ENCODE measurements at places on chromosomes 6 and 20. TPM values are rescaled to one million over a fixed set of nuclear protein-coding genes. Genes with fewer than 3 reads are reported as not detected.

The AKAP12 gene
- 140 TPM for total RNA-seq

The GTF3C6 gene
- 63.8 TPM for total RNA-seq

The BPIFB1 gene
- total RNA-seq: not detected

The ROS1 gene
- total RNA-seq: not detected

The HLA-DMB gene
- total RNA-seq: 8.0 TPM

The FAM83D gene
- total RNA-seq: 94.3 TPM

The ARFGEF3 gene
- total RNA-seq: 2.0 TPM

The FHL5 gene
- total RNA-seq: 37.9 TPM

The ADTRP gene
- 1.2 TPM for total RNA-seq

The TPBG gene
- total RNA-seq: 15.2 TPM

The OR2J3 gene
- total RNA-seq: not detected

The SEL1L2 gene
- total RNA-seq: 16.1 TPM

The TREML2 gene
- 0.28 TPM for total RNA-seq

The NQO2 gene
- total RNA-seq: 42.4 TPM

DNA sequence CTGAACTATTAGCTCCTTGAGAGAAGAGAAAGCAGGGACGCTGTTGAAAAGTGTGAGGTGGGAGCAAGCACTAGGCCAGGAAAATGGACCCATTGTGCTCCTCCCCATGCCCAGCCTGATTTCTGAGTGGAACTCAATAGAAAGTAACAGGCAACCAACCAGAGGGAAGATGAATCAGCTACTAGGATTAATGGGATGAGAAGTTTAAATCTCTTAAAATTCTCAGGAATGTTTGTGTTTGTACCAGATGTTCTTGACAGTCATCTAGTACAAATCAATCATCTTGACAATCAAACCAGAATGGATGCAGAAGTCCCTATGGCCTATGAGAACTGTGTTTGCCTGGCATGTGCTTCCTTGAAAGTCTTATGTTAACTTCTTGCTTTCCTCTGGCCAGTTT is 48.9 kb downstream of the HDDC2 start:
- DNase-seq: no peak

DNA sequence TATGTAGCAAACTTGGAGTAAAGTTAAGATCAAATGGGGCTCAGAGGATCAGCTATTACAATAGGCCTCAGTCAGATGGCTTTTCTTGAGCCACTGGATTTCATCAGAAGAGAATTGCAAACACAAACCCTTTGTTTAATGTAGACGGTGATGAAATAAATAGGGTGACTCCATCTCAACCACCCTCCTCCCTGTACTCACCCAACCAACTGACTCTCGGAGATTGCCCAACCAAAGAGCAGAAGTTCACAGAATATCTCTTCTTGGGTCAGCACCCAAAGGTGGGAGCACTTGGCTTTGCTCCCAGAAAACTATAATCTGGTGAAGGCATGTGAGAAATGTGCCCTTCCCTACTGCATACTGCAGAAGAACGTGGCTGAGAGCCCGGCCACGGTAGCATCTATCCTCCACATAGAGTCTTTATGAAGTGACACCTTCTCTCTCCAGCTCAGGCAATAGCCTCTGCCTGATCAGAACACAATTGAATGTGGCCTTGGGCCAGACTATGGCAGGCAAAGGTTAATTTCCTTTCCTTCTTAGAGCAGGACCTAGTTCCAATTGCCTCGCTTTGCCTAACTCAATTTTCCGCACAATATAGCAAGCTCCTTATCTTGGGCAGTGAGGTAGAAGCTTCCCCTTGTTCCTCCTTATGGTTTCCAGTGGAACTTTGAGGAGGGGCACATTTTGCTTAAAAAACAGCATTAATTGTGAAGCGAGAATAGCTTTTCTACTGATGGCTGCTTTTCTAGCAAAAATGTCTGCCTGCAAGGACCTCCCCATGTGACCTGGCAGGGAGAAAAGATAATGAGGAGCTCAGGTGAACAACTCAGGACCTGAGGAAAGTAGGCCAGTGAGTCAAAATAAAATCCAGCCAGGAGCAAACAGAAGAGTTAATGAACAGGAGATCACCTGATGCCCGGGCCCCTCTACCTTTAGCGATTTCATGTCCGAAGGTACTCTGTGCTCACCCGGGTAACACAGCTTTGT is 79.4 kb downstream of the GFOD1 start:
- no peak for DNase-seq

GRCh38 chr20:23857962-23858595 is 21.5 kb downstream of the CST5 start:
- no peak for DNase-seq

DNA sequence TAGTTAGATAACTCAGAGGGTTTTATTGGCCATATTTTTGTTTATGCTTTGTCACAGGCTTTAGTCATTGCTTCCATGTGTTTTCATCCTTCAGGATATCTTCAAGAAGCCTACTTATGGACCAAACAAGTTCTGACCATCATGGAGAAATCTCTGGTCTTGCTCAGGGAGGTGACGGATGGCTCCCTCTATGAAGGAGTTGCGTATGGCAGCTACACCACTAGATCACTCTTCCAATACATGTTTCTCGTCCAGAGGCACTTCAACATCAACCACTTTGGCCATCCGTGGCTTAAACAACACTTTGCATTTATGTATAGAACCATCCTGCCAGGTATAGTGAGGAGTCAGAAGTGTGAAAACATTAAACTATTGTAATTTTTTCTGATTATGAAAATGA is 30.3 kb upstream of the CALHM6 start:
- no peak for DNase-seq

DNA sequence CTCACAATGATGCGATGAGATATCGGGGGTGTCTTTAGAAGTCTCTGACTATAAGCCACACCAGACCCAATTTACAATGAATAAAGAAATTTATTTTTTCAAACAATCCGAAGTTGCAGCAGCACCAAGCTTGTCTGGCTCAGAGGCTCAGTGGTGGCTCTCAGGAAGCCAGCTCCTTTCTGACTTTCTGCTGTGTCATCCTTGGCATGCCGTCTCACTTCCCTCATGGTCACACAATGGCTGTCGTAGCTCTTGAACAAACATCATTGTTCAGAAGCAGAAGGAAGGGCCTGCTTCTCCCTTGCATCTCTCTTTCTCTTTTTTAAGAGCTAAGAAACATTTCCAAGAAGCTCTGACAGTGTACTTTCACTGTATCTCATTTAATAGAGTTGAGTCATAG is 299.0 kb downstream of the DOK5 start:
- DNase-seq: no peak

GRCh38 chr20:39588148-39588757 is 626.1 kb downstream of the DHX35 start:
- no peak for DNase-seq

- peak; percentile 71 for DNase-seq
Observed at GRCh38 chr6:1379017-1379787, 10.2 kb upstream of the FOXF2 start.

DNA sequence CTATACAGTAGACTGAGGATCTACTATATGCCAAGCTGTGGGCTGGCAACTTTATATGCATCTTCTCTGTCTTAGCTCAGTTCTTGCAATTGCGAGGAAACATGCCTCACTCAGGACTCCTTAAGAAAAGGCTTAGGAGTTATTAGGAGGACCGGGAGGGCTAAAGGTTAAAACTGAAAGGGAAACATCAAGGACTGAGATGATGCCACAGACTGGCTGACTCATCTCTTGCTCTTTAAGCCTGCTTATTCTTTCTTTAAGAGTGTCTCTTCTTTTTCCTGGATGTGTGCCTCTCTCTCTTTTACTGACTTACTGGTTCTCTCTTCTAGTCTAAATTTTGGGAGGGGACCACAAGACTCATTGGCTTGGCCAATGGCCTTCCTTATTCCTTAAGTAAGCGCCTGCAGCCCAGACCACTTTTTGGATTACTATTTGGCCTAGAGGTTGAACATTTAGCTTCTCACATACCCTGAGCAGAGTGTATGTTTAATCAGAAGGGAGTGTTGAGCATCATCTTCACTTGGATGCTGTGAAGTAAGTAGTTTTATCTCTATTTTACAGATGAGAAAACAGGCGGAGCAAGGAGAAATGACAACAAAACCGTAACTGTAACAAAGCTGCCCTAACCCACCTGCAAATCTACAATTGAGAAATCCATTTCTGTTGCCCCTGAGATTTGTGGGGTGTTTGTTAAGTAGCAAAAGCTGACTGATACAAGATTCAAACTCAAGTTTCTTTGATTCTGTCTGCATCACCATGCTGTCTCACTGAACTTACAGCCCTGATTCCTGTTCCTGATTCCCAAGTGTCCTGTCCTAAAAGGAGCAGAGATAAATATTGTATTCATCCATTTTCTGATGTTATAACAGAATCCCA is 7.2 kb upstream of the SDC4 start:
- peak; percentile 35 for DNase-seq

- DNase-seq: no peak
Observed at GRCh38 chr6:139149383-139149782, 14.5 kb downstream of the HECA start.

GRCh38 chr20:57695940-57696339 is 13.9 kb downstream of the PMEPA1 start:
- no peak for DNase-seq

DNA sequence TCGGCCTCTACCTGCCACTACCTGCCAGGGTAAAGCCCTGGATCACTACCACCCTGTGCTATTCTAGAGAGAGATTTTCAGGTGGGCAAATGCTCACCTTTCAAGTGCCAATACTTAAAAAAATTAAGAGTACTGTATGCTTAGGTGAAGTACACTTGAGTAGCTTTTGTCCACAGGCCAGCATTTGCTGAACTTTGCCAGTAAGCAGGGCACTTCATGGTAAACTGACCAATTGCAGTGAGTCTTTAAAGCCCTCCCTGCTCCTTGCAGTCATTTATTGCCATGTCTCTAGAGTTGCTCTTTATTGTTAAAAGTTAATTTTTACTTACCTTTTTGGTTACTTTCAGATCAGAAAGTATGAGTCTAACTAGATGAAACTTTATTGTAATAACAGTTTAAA is 58.5 kb downstream of the PLAGL1 start:
- no peak for DNase-seq

- DNase-seq: no peak
Observed at GRCh38 chr6:131917763-131918649, 33.2 kb downstream of the CCN2 start.

DNA sequence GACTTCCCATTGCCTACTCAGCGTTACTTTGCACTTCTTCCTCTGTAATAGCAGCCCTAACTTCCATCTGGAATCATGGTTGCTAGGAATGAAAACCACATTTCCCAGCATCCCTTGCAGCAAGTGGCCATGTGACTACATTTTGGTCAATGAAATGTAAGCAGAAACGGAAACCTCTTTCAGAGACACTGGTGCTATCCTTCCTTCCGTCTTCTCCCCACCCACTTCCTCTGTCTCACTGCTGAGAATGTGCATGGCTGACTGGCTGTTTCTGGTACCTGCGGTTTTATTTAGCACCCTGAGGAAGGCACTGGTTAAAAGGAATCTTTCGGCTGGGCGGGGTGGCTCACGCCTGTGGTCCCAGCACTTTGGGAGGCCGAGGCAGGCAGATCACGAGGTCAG is 107.4 kb downstream of the SCML4 start:
- DNase-seq: no peak

GRCh38 chr6:5191222-5191621 is 69.5 kb downstream of the LYRM4 start:
- DNase-seq: no peak

DNA sequence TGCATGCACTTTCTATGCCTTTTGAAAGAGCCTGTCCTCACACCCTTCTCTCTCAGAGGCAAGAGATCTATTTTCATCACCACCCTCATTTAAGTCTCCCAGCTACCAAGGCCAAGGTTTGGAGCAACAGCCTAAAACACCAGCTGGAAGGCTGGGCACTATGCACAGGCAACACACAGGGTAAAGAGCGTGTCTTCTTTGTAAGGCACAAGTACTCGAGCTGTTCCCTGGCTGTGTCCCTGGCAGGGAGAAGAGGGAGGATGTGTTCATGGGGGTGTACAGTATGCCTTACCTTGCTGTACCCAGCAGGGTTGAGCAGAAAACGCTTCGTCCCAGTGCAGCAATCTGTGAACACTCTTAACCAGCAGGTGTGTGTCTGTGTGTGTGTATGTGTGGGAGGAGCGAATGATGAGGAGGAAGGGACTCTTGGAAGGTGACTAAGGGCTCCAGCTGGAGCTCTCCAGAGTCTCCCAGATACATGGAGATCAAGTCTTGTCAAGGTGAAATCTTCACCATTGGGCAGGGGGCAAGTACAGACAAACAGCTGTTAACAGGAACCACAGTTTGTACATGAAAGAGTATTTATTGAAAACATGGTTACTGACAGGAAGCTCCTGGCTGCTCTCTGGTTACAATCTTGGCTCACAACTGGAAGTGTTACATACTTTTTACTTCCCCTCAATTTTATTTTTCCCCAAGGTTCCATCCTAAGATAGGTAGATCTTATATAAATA is 40.8 kb downstream of the ELMO2 start:
- DNase-seq: no peak

DNA sequence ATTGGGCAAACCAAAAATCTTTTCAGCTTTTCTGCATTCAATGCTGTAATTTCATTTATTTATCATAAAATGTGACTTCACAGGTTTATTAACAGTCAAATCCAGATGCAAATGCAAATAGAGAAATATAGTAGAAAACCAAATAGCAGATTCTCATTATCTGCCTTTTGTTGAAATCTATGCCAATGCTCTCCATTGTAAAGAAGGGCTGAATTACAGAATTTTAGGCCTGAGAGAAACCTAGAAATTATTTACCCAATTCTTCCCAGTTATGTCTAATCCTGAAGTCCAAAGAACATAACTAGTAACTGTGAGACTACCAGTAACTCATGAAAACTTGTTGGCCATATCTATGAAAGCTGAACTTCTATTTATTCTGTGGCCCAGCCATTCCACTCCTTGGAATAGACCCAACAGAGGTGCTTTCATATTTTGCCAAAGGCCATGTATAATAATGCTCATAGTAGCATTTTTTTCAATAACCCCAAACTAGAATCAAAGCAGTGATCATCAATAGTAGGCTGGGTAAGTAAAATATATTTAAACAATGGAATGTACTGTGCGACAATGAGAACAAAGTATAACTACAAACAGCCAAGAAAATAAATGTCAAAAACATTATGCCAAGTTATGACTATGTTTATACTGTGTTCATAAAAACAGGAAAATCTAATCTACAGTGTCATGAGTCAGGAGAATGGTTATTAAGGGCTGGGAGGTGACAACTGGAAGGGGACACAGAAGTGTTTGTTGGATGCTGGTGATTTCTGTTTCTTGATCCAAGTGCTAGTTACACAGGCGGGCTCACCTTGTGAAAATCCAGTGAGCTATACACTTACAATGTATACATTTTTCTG is 183.8 kb downstream of the HS3ST5 start:
- DNase-seq: no peak

- no peak for DNase-seq
Observed at GRCh38 chr20:17423782-17424181, 107.4 kb downstream of the BFSP1 start.

DNA sequence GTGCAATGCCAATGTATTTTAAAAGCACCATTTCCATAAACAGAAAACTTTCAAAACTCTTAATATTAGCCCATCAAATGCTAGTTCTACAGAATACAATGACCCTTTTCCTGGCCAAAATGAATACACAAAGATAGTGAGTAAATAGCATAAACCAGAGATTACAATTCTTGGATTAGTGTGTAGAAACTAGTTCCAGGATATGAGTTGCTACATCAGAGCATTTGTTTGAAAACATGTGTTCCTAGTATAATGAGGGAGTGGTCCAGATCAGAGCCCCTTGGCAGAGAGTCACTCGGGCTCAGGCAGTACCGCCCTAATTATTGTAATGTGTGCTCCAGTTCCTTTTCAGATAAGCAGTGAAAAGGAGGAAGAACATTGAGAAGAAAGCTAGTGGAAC is 63.7 kb upstream of the COL21A1 start:
- no peak for DNase-seq

- DNase-seq: no peak
Observed at GRCh38 chr6:31353384-31353945, 3.5 kb downstream of the HLA-B start.

- no peak for DNase-seq
Observed at GRCh38 chr6:44925100-44925739, 402.9 kb upstream of the RUNX2 start.
